ENCODE measurements at places on chromosomes 12 and 14.

- H3K36me3 ChIP-seq = no peaks in the 10 kb centered on the region
- H3K27me3 ChIP-seq = no peaks in the 10 kb centered on the region
- H3K4me3 ChIP-seq = no peak overlapping the region
- peaks cover 6% of the 10 kb centered on the region for H3K4me1 ChIP-seq
- no peak for DNase-seq
These were observed 90.2 kb downstream of the CHGA start for GRCh38 chr14:93012951-93013719.

- no peak overlapping the region for H3K4me3 ChIP-seq
- no peaks in the 10 kb centered on the region for H3K27me3 ChIP-seq
- no peaks in the 10 kb centered on the region for H3K36me3 ChIP-seq
- no peaks in the 10 kb centered on the region for H3K4me1 ChIP-seq
- no peak for DNase-seq
These were observed 53.3 kb upstream of the LRRK2 start for GRCh38 chr12:40171501-40171900.

GRCh38 chr12:68462803-68463202, 130.6 kb upstream of the MDM1 start:
- H3K4me1 ChIP-seq = no peaks in the 10 kb centered on the region
- no peak overlapping the region for H3K27ac ChIP-seq
- DNase-seq = no peak
- H3K36me3 ChIP-seq = no peaks in the 10 kb centered on the region

- no peak overlapping the region for H3K4me3 ChIP-seq
- H3K36me3 ChIP-seq = no peaks in the 10 kb centered on the region
- no peak overlapping the region for H3K27ac ChIP-seq
- no peak for DNase-seq
- peaks cover 55% of the 10 kb centered on the region for H3K27me3 ChIP-seq
These were observed 1.1 kb downstream of the CCDC184 start for GRCh38 chr12:48184549-48184922.

DNA sequence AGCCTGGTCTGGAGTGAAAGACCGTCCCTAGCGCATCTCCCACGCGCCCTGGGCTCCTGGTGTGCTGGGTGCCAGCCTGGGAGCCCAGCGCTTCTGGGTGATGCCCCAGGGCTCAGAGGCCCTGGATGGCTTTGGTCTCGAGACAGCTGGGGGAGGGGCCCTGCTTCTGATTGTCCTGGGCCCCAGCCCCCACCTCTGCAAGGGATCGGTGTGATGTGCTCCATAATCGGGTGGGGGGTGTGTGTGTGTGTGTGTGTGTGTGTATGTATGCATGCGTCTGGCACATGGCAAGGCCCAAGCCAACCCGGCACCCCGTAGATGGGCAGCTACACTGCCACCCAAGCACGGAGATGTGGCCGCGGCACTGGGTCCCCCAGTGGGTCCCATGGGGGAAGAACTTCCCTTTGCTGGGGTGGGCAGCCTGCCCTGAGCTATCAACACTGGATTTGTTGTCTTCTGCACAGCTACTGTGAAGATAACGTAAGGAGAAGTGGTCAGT, 3.1 kb downstream of the ZBTB42 start:
- H3K27ac ChIP-seq = no peak overlapping the region
- H3K27me3 ChIP-seq = no peaks in the 10 kb centered on the region
- no peak for DNase-seq
- no peak overlapping the region for H3K4me3 ChIP-seq
- peaks cover 5% of the 10 kb centered on the region for H3K4me1 ChIP-seq
- H3K36me3 ChIP-seq = no peaks in the 10 kb centered on the region

DNA sequence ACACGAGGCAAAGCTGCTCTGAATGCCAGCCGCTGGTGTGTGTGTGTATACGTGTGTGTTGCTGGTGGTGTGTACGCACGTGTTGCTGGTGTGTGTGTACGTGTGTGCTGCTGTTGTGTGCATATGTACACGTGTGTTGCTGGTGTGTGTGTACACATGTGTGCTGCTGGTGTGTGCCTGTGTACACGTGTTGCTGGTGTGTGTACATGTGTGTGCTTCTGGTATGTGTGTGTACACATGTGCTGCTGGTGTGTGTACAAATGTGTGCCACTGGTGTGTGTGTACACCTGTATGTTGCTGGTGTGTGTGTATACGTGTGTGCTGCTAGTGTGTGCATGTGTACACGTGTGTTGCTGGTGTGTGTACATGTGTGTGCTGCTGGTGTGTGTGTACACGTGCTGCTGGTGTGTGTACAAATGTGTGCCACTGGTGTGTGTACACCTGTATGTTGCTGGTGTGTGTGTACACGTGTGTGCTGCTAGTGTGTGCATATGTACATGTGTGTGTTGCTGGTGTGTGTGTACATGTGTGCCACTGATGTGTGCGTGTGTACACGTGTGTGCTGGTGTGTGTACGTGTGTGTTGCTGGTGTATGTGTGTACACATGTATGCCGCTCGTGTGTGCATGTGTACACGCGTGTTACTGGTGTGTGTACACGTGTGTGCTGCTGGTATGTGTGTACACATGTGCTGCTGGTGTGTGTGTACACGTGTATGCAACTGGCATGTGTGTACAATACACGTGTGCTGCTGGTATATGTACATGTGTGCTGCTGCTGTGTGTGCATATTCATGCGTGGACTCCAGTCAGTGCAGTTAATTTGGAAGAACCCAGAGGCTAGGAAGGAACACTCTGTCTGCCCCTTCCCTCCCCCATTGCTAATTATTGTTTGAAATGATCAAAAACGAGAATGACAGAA, 47.2 kb downstream of the CACNA2D4 start:
- H3K4me3 ChIP-seq = no peak overlapping the region
- H3K27me3 ChIP-seq = no peaks in the 10 kb centered on the region
- H3K4me1 ChIP-seq = no peaks in the 10 kb centered on the region
- no peak overlapping the region for H3K27ac ChIP-seq

DNA sequence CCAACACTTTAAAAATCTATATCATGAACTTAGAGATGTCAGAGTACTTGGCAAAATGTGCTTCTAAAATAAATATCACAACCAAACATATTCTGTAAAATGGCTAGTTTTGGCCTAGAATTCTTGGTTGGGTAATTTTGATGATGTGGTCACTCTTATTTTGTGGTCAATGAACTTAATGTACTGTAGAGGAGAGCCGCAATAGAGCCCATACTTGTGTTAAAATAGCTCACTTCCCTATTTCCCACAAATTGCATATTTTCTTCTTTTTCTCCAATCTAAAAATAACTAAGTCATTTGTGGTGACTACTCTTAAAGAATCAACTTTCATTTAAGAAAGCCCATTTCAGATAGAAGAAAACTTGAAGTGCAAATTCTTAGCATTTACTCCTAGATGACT, 619.4 kb downstream of the CCER1 start:
- H3K27me3 ChIP-seq = no peaks in the 10 kb centered on the region
- no peak for DNase-seq
- no peak overlapping the region for H3K27ac ChIP-seq
- no peaks in the 10 kb centered on the region for H3K4me1 ChIP-seq
- H3K36me3 ChIP-seq = no peaks in the 10 kb centered on the region

- H3K27me3 ChIP-seq = peaks cover 20% of the 10 kb centered on the region
- H3K27ac ChIP-seq = no peak overlapping the region
- no peak overlapping the region for H3K4me3 ChIP-seq
- no peak for DNase-seq
- H3K36me3 ChIP-seq = no peaks in the 10 kb centered on the region
- H3K4me1 ChIP-seq = no peaks in the 10 kb centered on the region
These were observed 5.2 kb upstream of the KRT1 start for GRCh38 chr12:52685406-52685890.

DNA sequence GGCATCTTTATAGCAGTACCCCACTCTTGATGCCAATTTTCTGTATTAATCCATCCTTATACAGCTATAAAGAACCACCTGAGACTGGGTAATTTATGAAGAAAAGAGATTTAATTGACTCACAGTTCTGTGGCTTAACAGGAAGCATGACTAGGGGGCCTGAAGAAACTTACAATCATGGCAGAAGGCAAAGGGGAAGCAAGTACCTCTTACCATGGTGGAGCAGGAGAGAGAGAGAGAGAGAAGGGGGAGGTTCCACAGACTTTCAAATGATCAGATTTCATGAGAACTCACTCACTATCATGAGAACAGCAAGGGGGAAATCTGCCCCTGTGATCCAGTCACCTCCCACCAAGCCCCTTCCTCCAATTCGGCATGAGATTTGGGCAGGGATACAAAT, 84.4 kb downstream of the SLC24A4 start:
- H3K27ac ChIP-seq = no peak overlapping the region
- H3K27me3 ChIP-seq = no peaks in the 10 kb centered on the region
- no peaks in the 10 kb centered on the region for H3K4me1 ChIP-seq
- no peak for DNase-seq
- H3K4me3 ChIP-seq = no peak overlapping the region
- no peaks in the 10 kb centered on the region for H3K36me3 ChIP-seq
